Lung (tissue), 17 donors: ENCODE measurements at places on chromosomes 3 and 15.

DNA sequence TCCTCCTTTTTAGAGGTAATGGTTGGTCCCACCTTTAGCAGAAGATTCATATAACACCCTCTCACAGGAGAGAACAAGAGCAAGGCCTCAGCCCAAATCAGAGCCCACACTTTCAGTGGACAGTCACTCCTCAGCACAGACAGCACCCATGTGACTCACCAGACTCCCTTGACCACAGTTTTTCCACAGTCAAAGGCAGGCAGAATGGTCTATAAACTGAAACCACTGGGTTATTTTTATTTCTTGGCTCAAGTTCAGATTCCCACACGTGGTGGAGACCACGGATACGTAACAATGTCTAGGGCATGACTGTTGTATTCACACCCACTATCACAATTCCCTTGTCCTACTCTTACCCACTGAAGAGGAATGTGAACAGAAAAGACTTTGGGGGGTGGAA lies 237.8 kb upstream of the UBE2E1 start:
- DNase-seq = no peak

- DNase-seq = no peak
These were observed 42.3 kb downstream of the MAGEF1 start for GRCh38 chr3:184669578-184669977.

- DNase-seq = no peak
These were observed 172.5 kb downstream of the MTHFS start for GRCh38 chr15:79724312-79724711.

- no peak for DNase-seq
These were observed 11.3 kb downstream of the DNAAF4 start for GRCh38 chr15:55496716-55497115.

DNA sequence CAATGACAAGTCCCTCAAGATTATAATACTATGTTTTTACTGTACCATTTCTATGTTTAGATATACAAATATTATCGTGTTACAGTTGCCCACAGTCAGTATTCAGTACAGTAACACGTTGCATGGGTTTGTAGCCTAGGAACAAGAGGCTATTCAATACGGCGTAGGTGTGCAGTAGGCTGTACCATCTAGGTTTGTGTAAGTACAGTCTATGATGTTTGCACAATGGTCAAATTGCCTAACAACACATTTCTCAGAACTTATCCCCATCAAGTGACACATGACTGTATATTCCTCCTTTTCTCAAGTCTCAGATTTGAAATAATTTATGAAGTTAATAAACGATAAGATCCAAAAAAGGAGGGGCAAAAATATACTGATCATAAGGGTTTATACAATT lies 21.7 kb downstream of the ZDHHC3 start:
- no peak for DNase-seq

GRCh38 chr3:44434834-44435510 lies 42.5 kb downstream of the ZNF445 start:
- DNase-seq = no peak

DNA sequence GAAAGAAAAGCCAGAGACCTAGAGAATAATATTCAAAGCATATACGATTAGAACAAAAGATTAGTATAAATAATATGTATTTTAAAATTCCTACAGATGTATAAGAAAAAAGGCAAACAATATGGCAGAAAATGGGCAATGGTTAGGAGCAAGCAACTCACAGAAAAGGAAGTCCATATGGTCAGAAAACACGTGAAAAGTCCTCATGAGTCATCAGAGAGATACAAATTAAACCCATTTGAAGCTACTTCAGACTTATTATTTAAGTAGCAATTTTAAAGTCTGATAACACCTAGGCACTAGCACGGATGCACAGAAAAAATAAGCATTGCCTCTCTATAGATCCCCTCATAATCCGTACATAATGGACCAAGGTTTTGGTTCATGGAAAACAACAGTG lies 25.6 kb downstream of the SLC7A14 start:
- no peak for DNase-seq

DNA sequence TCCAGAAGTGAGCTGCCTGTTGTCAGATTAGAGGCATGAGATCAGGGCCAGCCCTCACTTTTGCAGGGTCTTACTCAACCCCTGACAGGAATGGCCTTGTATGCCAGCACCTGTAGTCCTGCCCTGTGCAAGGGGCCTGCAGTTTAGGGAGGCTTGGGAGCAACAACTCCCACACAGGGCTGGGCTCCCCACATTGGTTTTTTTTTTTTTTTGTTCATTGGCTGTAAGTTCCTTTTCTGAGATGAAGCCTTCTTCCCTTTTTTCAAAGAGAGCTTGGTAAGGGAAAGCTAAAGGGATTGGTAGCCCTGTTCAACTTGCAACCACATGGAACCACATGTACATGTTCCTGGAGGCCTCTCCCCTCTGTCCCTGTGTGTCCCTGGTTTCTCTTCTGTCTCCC lies 46.4 kb downstream of the TNFAIP8L3 start:
- DNase-seq = no peak

DNA sequence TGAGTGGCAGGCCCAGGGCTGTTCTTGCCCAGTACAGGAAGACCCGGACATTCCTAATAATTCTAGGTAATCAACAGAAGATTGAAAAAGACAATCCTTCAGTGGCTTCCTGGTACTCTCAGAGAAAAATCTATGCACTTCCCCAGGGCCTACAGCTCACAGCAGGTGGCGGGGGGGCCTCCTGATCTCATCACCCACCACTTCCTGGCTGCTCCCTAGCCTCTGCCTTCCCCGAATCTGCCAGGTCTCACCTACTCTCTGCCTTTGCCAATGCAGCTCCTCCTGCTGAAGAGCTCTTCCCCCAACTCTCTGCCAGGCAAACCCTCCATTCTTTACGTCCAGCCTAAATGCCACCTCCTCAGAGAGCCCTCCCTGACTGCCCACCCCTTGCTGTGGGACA lies 37.5 kb downstream of the EHD4 start:
- peak; percentile 34 for DNase-seq

DNA sequence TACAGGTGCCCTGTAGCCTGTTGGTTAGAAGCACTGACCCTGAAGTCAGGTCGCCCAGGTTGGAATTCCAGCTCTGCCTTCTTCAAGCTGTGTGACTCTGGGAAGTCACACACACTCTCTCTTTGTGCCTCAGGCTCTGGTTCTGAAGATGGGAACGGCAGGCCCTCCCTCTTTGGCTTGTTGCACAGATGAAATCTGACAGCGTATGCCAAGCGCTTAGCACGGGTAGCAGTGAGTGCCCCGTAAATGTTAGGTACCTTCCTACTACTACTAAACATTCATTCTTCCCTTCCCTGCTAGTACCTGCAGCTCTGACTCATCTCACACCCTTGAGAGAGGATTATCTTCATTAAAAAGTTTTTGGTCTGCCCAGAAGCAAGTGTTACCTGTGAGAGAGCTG lies 139.0 kb downstream of the PGPEP1L start:
- DNase-seq = no peak

DNA sequence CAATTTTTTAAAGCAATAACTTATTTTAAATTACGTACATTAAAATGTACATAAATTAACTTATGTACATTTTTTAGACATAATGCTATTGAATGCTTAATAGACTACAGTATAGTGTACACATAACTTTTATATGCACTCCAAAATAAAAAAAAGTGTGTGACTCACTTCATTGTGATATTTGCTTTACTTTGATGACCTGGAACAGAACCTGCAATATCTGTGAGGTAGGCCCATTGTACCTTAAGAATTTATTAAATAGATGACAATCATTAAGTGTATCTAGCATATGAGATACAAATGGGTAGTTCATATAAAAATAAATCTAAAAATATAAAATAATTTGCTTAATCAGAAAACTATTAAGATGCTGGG lies 276.7 kb downstream of the NFKBIZ start:
- DNase-seq = no peak

- no peak for DNase-seq
These were observed 6.3 kb downstream of the SLC28A1 start for GRCh38 chr15:84890670-84891162.

DNA sequence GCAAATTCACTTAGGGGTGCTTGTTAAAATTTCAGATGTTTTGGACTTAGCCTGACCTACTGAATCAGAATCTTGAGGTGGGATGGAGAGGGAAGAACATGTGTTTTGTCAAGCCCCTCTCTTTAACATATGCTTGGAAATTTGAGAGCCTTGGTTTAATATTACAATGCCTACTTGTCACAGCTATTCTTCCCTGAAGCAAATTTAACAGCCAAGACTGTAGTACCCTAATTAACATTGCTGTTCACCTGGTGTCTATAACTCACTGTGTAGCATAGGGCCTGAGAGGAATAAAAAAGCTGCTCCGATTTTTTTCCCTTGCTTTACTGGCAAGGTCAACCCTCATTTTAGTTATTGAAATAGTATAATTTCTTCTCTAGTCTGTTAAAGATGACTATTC lies 880.1 kb downstream of the CADM2 start:
- DNase-seq = no peak

DNA sequence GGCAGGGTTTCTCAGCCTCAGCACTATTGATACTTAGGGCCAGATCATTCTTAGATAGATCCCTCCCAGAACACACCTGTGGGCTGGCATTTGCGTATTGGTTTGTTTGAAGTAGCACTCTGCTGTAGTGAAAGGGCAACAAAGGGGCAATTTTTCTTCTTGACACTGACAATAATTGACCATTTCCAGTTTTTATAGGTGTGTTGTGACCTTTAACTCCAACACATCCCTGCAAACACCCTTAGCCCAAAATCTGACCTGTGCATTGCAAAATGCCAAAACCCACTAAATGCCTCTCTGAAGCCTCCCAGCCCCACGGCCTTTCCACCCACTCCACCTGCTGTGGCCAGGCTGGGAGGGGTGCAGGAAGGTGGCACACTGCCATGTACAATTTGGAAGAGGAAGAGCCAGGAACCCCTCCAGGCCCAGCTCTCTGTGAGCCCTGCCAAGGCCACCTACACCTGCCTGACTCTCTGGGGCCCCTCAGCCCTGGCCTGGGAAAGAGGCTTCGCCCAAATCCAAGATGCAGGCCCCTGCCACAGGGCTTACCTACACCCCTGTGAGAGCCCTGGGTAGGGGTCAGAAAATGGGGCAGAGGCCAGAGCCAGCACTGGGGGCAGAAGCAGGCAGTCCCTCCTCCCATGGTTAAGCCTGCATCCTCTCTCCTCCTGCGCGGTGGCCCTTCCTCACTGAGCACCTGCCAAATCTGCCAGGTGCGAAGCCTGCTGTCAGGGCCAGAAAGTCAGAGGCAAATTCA lies 9.6 kb upstream of the CYP11A1 start:
- DNase-seq = no peak

GRCh38 chr15:80996247-80996646 lies 4.5 kb upstream of the TLNRD1 start:
- no peak for DNase-seq

GRCh38 chr15:68346979-68347378 lies 69.4 kb downstream of the FEM1B start:
- DNase-seq = no peak

- no peak for DNase-seq
These were observed 5.8 kb downstream of the SQOR start for GRCh38 chr15:45640616-45641015.

DNA sequence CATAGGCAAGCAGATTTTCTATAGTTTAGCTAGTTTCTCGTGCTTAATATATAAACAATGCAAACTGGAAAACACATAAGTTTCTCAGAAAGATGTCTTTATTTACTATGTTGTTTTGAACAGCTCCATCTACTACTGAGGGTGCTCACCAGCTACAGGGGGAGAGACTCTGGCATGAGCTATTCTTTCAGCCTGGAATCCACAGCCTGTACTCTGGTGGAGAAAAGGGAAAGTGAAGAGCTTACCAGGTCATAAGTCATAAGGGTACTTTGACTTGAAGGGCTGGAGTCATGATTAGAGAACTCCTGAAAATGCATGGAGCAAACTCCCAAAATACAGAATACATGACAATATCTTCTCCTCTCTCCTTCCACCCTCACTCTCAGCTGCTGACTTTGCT lies 4.4 kb upstream of the AVEN start:
- DNase-seq = no peak
